ENCODE measurements at places on chromosomes 11 and 22.

- peak; percentile 91 for DNase-seq
Observed at GRCh38 chr22:19891317-19892256, 36.9 kb upstream of the GNB1L start.

DNA sequence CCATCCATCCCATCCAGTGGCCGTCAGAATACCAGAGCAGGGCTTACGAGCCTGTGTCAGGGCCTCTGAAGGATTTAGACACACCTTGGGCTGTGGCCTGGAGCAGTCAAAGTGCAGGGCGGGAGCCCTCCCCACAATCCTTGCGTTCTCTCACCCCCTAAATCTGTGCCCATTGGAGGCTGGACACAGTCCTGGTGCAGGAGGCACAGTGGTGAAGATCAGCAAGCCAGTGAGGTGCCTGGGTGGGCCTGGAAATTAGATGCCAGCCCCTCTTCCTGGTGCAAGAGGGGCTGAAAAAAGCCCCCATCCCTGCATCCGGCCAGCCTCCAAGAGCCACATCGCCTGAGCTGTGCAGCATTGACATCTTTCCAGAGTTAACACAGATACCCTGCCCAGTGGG is 1045.8 kb downstream of the TBC1D22A start:
- DNase-seq = no peak

GRCh38 chr11:117511483-117511930 is 183.9 kb downstream of the CEP164 start:
- no peak for DNase-seq

GRCh38 chr11:74390697-74391096 is 7.5 kb downstream of the PGM2L1 start:
- DNase-seq = no peak

Data from activated CD4-positive, alpha-beta T cell treated with anti-CD3 and anti-CD28 coated beads for 48 hours (primary cell).